Cortex of kidney (tissue), 1 donor: ENCODE measurements at places on chromosomes 3 and 15.

DNA sequence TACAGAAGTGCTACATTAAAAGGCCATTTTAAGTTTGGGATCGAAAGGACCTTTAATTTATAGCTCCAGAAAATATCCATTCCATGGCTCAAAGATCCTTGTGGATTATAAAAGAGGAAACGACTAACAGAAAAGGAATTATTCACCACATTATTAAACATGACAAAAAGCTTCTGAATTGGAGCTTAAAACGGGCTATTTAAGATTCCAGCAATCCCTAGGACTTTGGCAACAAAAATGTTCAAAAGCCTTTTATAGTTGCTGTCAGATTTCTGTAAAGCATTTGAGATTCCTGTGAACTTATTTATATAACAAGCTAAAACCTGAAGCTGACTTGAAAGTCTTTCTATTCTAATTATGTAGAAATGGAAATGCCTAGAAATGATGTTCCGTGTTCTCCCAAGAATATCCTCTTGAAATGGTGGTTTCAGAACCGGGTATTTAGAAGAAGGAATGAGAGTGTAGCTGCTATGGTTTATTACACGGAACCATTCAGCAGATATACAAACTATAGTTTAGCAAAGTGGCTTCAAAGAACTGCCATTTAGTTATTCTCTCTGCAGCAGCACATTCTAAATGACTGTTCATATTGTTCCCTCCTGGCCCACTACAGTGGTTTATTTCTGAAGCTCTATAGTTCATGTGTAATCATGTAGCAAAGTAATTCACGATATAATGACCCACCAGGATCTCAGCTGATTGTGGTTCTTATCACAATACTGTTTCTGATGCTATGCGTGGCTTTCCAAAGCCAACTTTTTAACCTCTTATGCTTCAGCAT is 961.7 kb downstream of the FHIT start:
- no peak for DNase-seq

DNA sequence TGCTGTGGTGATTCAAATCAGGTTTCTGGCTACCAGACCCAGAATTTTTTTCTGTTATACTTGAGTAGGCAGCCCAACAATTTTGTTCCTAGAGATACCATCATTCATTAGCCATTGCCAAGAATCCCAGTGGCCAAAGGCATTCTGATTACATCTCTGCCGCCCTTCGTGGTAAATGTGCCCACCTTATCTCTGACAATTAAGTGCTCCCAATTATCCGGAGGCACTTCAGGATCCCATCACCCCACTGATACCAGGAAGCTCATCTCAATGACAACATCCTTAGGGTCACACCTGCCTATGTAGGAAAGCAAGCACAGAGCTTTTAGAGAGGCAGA is 43.2 kb upstream of the RPL35A start:
- DNase-seq = no peak

DNA sequence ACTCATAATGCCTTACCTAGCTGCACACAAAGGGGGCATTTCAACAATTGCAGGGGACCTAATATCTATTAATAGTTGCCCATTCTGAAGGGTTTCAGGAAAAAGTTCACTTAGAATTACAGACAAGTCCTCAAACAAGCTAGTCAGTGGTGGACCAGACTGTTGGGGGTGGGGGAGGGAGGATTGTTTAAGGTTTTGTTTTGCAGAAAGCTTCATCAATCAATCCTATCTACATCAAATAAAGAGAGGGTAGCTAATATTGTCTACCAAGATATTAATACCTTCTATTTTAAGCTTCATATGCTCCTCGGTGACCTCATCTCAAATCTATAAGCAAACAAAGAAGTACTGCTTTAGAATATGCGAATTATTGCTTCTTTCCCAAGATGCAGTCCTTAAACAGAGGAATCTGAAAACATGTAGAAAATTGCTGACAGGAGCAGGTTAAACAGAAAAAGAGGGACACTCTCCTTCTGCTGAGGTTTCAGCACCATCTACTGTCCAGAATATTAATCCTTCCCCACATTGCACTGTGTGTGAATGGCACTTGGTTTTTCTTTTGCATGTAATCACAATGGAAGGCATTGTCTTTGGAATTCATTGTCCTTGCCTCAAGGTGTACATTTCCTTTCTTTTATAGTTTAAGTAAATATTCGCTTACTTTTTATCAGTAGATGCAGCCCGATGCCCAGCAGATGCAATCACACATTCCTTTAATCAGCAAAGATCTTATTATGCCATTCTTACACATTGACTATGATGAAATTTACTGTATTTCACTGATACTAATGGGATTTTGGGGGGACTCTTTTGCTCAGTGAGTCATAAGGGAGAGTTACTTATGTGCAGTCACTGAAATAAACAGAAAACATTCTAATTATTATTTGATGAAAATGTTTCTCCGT is 94.7 kb downstream of the IL5RA start:
- DNase-seq = no peak

DNA sequence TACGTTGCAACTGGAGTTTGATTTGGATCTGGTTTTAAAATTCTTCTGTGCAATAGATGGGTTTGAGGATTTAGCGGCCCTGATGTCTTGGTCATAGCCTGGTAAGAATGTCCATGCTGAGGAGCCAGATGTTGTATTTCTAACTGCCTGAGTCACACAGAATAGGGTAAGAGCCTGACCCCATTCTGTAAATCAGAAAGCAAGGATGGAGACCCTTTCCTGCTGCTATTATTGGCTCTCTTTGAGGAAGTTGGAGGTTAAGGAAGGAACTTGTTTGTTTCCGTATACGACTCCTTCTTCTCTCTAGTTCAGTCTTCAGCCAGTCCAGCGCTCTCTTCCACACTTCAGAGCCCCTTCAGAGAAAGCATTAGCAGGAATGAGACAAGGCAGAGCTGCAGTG is 65.1 kb downstream of the HCN4 start:
- no peak for DNase-seq

- DNase-seq = no peak
These were observed 41.8 kb upstream of the GAP43 start for GRCh38 chr3:115581362-115582135.
